ENCODE measurements at places on chromosomes 16 and 17.

DNA sequence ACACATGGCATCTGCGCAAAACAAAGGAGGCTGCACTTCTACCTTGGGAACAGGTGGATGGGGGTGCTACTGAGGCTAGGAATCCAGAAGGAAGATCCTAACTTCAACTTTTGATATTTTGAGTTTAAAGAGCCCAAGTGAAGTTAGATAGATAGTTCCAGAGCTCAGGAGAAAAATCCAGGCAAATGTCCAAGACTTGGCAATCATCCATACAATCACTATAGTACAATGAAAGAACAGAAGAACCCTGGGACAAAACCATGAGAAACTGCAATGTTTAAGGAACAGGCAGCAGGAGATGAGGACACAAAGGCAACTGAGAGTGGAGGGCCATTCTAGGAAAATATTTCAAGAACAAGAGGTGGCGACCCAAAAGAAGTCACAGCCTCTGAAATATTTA, 12.4 kb downstream of the CDYL2 start:
- DNase-seq, result no peak

DNA sequence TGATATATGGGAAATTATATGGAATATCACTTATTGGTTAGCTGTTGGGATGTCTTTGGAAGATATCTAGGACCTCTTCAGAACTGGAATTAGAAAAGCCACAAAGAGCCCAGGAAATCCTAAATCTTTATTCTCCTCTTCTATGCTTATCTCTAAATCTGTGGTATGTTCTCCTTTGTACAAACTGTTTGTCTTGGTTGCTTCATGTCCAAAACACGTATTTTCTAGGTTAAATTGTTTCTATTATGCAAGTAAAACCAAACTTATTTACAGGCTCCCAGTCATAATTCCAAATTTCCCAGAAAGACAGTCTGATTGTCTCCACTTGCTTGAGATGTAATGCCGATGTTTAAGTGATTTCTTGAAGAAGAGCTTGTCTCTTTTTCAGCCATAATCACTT, 650.9 kb downstream of the CDH11 start:
- DNase-seq, result no peak

DNA sequence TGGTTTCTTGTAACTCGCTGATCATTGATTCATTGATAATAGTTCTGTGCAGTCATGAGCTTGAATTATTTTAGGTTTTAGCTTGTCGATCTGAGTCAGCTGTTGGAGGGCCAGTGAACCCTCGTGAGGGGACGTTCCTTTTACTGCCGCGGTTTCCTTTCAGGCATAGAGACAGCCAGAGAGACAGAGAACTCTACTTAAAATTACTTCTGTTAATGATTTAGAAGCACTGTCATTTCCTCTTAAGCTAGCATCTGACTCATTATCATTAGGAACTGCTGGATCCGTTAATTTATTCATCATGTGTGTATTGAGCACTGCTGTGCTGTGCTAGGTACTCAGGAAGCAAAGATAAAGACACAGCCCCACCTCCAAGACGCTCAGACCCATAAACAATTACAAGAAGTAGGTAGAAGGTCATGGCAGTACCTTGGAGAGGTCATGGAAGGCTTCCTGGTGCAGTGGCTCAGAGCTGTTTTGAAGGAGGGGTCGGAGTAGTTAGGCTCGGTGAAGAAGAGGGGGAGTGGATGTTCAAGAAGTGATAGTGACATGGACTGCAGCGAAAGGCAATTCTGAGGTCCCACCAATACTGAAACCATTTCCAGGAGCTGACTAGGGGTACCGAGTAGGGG, 3.3 kb downstream of the PGS1 start:
- DNase-seq, result no peak

DNA sequence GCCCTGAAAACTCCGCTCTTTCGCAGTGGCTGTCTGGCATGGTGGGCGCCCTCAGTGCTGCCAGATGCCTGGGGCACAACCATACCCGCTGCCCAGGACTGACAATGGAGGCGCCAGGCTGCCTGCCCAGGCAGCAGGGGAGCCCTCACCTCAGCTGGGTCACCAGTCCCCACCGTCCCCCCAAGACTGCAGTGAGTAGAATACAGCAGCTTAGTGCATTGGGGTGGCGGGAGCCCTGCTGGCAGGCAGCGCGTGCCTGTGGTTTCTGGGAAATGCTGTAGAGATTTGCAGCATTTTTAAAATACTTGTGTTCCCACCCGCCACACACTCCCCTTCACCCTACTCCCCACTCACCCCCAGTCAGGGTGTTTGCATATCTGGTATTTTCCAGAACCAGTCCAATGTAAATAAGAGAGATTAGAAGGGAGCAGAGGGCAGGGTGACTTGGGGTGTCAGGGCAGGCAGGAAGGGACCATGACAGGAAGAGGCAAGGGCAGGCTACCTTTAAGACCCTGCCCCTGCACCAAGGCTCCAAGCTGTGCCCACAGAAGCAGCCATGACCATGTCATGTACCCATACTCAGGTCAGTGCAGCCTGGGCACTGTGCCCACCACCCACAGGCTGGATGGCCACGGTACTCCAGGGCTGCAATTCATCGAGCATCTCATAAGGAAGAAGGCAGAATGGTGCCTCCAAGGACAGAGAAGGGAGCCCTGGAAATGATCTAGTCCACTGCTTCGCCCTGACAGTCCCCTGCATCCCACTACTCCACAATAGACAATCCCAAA, 21.5 kb downstream of the MYO18A start:
- no peak for DNase-seq

DNA sequence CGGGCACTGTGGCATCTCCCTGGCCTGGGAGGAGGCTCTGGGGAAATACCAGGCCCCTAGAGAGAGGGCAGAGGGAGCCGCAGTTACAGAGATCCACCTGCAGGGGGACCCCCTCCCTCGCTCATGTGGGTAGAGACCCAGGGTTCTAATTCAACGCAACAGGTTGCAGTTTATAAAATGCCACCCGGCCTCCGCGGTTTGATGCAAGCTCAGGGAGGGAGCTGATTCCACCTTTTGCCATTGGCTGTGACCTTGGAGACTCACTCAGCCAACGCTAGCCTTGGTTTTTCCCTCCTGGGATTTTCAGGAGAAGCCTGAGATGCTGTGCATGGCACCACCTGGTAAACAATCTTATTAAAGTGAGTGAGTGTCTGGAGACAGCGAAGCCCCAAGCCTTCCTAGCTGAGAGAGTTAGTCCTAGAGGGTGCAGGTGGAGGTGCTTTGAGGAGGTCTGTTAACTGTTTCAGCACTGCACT, 12.1 kb downstream of the TTLL6 start:
- peak; percentile 82 for DNase-seq

- DNase-seq, result no peak
Observed at GRCh38 chr16:56872863-56873391, 7.9 kb downstream of the SLC12A3 start.

GRCh38 chr17:48571024-48571818, 6.9 kb downstream of the HOXB4 start:
- no peak for DNase-seq

DNA sequence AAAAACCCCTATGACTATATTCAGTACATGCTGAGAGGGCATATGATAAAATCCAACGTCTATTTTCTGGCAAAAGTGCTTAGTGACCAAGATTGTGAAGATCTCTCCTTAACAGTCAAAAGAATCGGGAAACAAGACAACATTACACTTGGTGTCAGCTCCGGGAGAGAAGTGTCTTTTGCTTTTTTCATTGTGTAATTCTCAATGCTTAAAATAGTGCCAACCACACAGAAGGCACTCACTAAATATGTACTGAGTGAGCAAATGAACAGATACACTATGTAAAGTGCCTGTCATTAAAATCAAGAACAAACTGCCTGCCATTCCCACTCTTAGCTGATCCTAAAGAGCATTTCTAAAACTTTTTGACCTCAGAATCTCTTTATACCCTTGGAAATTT, 34.1 kb downstream of the VPS53 start:
- no peak for DNase-seq

GRCh38 chr17:7240375-7240774, 1.1 kb upstream of the PHF23 start:
- DNase-seq, result no peak

- no peak for DNase-seq
Observed at GRCh38 chr16:62342216-62342615, 306.0 kb upstream of the CDH8 start.

GRCh38 chr17:3900646-3901045, 7.8 kb upstream of the CAMKK1 start:
- no peak for DNase-seq

DNA sequence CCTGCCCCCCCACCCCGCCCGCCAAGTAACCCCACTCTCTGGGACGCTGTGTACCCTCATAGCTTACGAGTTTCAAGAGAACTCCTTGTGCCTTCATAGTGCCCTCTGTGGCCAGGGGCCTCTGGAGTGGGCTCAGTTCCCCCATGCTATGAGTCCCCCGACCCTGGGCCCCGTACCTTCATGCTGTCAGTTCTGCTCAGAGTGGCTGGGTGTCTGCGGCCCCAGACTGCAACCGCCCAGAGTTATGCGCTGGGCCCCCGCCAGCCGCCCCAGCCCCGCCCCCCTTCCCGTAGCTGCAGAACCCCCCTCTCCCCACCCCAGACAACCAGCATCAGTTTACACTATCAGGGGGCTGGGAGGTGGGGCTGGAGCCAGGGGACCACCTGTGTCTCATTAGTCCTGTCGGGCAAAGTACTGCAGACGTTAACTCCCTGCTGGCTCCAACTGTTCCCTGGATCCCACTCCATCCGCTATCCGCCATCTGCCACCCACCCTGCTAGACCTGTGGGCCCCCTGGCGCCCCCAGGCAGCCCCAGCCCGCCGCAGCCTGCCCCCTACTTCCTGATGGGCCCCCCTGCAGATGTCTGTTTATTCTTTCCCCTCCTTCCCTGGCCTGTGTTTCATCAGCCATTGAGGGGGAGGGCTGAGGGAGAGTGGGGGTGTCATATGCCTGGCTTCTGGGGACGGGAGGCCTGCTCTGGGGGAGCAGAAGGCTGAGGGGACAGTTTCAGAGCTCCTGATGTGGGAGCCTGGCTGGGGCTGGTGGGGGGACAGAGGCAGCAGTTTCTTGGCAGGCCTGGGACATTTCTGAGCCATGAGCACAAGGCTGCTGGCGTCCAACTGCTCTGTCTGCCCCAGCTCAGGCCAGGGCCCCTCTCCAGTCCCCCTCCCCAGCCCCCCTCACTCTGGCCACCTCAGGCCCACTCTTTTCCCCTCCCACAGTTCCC, at the start of gene MFAP4:
Gene MFAP4 (minus strand): TSS at position 217 of the 947 bp plus-strand sequence. CDS start 35 bp downstream, at position 182.
- no peak for DNase-seq

- no peak for DNase-seq
Observed at GRCh38 chr16:66900721-66901441, 17.8 kb downstream of the CDH16 start.

GRCh38 chr16:14529010-14529669, 100.9 kb downstream of the PARN start:
- peak; percentile 53 for DNase-seq
